ENCODE measurements at places on chromosomes 2 and 18.
A peak's percentile ranks its signal among the peaks of the same experiment; 100 is the strongest.

- DNase-seq: no peak
Observed at GRCh38 chr2:72144632-72145288, 2.9 kb downstream of the CYP26B1 start.

GRCh38 chr2:182426082-182426917 lies 536 bp downstream of the PDE1A start:
- no peak for DNase-seq

DNA sequence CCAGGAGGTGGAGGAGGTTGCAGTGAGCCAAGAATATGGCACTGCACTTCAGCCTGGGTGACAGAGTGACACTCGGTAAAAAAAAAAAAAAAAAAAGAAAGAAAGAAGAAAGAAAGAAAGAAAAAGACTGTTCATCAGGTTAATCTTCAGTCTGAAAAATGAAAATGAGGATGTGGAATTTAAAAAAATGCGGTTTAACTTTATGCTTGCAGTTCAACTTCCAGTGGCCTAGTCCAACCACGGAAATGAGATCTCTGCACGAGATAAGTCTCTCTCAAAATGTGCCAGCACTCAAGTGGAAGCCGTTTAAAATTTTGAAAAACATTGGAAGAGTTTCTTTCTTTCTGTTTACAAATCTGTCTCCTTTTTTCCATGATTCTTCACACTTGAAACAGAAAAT lies 112.1 kb downstream of the DOCK10 start:
- DNase-seq: no peak

- peak; percentile 42 for DNase-seq
Observed at GRCh38 chr2:162301151-162301804, 17.2 kb downstream of the IFIH1 start.

- DNase-seq: no peak
Observed at GRCh38 chr2:162002623-162003235, 71.3 kb downstream of the DPP4 start.

- DNase-seq: no peak
Observed at GRCh38 chr2:150076281-150076680, 411.2 kb downstream of the RND3 start.

- DNase-seq: no peak
Observed at GRCh38 chr2:233087713-233088112, 27.6 kb downstream of the INPP5D start.

- DNase-seq: no peak
Observed at GRCh38 chr18:36179562-36180355, 7.5 kb upstream of the MOCOS start.

DNA sequence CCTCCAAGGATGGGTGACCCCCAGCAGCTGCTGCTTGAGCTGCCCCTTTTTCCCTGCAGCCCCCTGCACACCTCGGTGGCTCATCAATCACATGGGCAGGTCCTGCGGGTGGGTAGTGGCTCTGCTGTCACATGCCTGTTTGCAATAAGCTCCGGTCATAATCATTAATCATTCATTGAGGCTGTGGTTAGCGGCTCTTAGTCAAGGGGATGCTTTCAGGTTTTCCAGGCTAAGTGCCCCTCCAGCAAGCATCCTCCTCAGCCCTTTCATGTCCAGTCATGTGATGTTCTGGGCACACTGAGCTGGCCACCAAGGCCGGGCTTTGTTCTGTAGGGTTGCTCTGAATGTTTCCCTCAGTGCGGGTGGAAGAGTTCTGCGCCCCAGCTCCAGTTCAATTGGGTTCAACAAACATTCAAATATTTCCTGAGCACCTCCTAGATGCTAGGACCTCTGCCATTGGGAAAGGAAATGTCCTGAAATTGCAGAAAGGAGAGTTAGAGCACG lies 96.4 kb upstream of the LDAH start:
- DNase-seq: no peak

- no peak for DNase-seq
Observed at GRCh38 chr2:136137982-136138381, 20.0 kb upstream of the CXCR4 start.

GRCh38 chr2:147500229-147500628 lies 344.6 kb upstream of the ACVR2A start:
- DNase-seq: no peak

DNA sequence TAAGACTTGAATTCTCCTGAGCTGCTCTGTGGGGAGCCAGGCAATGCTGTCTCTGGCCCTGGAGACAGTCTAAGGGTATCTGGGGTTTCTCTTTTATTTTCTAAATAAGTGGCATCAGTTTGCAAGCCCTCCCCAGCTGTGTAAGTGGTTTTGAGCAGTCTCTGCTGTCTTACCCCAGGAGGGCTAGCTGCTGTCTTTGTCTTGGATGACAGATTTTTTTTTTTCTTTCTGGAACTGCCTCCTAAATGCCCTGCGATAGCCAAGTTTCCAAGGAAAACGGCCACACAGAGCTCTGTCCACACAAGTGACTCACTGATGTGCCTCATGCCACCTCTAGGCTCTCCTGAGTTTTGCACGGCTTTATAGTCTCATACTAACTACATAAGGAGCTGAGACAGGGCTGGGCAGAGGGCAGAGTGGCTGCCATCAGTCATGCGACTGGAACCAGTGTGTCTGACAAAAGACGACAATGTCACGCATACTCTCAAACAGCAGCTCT lies 37.2 kb upstream of the THOC1 start:
- DNase-seq: no peak

- DNase-seq: no peak
Observed at GRCh38 chr2:16619576-16620245, 45.9 kb downstream of the CYRIA start.
